ENCODE measurements at places on chromosomes 16 and 17.

- DNase-seq = no peak
Observed at GRCh38 chr16:20104563-20105183, 31.0 kb upstream of the GPR139 start.

DNA sequence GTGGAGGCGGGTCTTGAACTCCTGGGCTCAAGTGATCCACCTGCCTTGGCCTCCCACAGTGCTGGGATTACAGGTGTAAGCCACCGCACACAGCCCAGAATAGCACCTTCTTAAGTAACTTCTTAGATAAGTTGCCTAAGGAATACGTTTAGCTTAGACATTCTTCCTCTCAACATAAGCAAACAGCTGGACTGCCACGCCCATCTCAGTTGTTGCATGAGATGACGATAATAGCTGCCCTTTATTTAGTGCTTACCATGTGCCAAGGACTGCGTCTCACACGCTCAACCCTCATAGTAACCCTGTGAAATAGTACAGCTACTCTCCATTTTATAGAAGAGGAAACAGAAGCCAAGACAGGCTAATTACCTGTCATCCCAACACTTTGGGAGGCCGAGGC lies 11.8 kb downstream of the HASPIN start:
- DNase-seq = no peak

DNA sequence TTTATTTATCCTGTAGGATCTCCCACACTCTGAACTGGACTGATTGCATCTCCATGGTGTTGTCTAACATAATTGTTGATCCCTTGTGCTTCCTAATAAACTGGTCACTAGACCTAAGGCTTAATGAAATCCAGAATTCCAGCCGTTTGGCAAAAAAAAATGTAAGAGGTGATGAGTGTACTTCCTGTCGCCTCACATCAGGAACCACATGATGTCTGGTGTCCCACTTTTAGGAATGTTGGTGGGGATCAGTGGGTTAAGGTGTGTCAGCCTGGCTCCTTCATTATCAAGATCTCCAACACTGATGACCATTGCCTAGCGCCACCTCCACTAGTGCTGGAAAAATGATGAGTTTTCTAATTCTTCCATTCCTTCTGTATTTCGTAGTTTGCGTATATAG lies 18.6 kb upstream of the LONP2 start:
- no peak for DNase-seq

- no peak for DNase-seq
Observed at GRCh38 chr16:47499700-47500264, 38.7 kb downstream of the PHKB start.

DNA sequence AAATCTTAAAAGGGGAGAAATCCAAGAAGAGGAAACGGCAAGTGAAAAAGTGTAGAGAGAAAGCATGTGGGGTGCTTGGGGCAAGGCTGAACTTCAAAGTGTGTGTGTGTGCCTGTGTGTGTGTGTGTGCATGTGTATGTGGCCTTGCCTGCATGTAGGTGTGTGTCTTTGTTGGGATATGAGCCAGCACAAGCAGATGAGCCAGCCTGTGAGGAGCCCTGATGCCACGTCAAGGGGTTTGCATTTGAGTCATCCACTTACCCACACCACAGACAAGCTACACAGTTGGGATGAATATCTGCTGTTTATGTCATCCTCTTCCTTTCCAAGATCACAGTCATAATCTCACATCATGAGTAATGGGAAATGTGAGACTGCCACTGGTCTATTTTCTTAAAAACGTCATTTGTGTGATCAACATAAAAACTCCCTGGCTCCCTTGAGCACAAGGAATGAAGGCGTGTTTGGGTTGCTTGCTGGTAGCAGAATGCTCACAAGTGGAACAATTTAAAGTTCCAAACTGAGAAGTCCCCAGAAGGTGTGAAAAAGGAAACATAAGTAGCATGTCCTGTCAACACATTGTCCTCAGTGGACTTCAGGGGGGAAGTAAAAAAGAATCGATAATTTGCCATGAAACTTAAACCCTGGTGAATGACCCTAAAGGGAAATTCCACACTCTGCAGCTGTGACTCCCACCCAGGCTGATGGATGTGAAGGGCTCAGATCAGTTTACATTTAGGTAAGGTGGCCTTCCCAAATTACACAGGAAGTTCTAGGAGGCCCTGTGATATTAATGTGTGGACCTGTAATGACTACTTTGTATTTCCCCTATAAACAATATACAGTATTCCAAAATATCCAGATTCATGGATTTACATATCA lies 14.7 kb downstream of the KCTD19 start:
- no peak for DNase-seq

DNA sequence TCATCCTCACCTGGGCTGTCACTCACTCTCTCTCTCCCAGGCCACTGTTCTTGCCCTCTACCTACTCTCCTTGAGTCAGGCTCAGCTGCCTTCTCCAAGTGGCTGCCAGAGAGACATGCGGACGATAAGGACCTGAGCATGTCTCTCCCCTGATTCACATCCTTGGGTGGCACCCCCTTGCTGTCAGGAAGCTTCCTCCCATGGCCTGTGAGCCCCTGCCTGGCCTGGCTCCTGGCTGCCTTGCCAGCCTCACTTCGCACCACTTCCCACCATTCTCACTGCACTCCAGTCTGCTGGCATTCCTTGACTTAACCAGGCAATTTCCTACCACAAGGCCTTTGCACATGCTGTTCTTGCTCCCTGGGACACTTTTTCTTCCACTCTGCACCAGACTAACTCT lies 2.7 kb upstream of the ALDH3A1 start:
- no peak for DNase-seq

Data from ecto neural progenitor cell (in vitro differentiated cells).